ENCODE measurements at places on chromosomes 11 and 22.

DNA sequence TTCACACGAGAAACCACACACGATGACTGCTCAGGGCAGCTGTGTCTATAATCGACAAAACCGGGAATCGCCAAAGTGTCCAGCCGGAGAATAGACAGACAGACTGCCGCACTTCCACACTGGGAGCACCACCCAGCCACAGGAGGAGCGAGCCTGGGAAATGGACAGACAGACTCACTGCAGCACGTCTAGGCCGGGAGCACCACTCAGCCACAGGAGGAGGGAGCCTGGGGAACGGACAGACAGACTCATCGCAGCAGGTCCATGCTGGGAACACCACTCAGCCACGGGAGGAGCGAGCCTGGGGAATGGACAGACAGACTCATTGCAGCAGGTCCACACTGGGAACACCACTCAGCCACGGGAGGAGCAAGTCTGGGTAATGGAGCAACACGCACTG lies 137.2 kb downstream of the BRD1 start:
- no peak for DNase-seq

DNA sequence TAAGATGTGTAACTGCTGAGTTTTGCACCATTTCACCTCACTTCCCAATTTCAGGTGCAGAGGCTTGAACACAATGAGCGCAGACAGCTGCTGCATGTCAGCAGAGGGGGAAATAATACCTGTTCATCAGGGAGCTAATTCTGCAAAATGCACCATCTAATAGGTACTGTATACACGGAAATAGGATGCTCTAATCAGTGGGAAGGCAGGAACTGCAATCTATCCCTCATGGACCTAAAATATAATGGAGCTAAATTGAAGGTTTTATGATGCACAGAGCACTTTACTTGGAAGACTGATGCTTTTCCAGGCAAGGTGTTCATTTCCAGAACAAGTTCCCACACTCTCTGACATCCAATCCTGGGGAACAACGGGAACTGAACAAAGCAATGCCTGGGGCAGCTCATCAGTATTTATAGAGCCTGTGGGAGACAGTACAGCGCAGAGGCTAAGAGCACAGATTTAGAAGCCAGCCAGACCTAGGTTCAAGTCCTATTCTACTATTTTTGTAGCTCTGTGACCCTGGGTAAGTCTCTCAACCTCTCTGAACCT lies 78.5 kb downstream of the TENM4 start:
- DNase-seq, result no peak

DNA sequence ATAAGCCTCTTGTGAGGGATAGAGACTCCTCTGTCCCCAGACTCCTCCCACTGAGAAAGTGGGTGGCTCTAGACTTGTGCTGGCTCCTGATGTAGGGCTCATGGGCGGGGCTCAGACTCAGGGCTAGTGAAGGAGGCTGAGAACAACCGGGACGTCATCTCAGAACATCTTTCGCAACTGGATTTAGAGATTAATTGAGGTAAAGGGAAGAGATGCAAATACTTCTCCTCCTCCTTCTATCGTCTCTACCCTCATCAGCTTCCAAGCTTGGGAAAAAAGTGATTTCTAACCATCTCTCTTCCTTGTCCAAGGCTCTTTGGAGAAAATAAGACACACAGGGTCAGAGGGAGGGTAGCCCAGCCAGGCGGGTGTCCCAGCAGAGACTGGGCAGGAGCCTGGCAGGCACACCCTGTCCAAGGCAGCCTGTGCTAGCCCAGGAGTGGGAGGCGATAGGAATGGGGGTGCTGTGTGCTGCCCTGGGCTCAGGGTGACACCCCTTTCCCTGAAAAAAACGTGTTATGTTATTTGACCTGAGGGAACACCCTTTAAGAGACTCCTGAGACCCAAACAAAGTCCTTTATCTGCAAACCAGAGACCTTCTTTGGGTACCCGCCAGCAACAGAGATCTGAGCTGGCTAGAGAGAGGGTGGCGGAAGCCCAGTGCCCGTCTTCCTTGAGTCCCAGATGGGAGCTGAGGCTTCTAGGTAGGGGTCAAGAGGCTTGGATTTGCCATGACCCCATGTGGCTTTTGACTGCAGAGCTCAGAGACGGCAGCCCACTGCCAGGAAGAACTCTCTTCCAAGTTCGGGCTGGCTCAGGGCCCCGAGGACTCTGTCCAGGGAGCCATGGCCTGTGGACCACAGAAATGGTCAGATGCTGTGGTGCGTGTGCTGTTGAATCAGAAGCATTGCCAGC lies 160.9 kb downstream of the ADAMTS15 start:
- DNase-seq, result no peak

DNA sequence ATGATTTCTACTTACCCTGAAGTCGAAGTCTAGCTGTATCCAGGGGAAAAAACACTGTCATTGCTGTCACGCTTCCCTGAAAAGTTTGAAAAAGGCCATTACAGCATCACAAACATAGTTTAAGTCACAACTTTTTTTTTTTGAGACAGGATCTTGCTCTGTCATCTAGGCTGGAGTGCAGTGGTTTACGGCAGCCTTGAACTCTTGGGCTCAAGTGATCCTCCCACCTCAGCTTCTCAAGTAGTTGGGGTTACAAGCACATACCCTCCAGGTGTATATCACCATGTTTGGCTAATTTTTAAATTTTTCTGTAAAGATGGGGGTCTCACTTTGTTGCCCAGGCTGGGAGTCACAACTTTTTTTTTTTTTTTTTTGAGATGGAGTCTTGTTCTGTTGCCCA lies 20.1 kb downstream of the SLC25A17 start:
- DNase-seq, result no peak

DNA sequence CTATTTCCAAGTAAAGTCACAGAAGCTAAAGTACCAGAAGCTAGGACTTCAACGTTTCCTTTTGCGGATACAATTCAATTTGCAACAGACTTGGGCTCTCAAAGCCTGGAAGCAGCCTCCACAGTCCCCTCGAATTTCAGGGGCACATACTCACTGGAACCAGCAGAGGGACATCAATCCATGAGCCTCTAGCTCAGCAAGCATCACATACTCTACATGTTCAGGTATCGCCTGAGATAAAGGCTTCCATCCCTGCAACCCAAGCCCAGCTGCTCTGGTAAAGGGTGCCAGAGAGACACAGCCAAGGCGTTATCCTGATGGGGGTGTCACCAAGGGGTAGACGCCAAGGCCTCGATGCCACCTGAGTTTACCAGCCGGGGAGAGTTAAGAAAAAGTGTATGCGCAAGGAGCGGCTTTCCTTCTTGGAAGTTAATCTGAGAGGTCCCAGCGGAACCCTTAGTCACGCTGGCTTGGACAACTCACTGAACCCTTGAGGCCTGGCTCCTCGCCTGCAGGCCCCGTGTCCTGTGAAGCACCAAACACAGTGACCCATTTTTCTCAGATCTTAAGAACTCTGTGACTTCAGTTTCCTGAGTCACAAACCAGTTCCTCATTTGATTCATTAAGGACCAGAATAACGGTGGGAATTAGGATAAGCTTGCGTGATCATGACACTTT lies 13.0 kb downstream of the LTO1 start:
- DNase-seq, result peak; percentile 68
